ENCODE measurements at places on chromosomes 5 and 9.
A peak's percentile ranks its signal among the peaks of the same experiment; 100 is the strongest.

DNA sequence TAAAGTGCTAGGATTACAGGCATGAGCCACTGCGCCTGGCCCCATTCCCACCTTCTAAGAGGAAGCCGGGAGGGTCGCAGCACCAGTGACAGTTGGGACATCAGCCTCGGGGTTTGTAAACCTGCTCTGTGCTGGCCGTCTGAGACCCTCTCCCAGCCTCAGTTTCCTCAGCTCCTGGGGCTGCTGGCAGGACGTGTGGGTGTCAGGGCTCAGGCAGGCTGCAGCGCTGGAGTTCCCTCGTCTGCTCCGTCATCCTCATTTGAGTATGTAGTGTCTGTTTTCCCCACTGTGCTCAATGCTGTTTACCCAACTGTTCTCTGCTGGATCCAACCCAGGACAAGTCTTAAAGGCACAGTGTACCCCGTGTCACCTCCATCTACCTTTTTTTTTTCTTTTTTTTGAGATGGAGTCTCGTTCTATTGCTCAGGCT, 2.0 kb upstream of the NINJ1 start:
- DNase-seq = no peak

DNA sequence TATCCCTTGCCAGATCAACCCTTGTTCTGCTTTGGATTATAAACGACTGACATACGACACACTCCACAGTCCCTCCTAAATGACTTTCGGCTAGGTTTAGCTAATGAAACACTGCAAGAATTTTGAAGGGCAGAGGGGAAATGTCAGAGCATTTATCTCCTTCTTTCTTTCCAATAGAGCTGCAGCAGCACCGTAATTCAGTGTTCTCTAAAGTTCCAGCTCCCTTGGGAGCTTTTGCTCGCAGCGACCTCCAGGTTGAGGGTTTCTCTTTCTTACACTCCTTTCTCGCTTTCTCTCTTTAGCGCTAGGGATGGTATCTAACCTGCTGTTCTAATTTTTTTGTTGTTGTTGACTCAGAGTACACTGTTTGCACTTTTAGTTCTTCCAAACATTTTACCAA, 467.1 kb upstream of the ST8SIA4 start:
- DNase-seq = no peak

DNA sequence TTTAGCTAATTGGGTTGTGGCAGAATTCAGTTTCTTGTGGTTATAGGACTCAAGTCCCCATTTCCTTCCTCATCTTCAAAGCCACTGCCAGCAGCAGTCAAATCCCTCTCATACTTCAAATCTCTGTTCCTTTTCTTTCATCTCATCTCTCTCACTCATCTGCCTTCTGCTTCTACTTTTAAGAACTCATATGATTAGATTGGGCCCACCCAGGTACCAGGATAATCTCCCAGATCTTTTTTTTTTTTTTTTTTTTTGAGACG, 8.0 kb upstream of the REEP5 start:
- DNase-seq = no peak

DNA sequence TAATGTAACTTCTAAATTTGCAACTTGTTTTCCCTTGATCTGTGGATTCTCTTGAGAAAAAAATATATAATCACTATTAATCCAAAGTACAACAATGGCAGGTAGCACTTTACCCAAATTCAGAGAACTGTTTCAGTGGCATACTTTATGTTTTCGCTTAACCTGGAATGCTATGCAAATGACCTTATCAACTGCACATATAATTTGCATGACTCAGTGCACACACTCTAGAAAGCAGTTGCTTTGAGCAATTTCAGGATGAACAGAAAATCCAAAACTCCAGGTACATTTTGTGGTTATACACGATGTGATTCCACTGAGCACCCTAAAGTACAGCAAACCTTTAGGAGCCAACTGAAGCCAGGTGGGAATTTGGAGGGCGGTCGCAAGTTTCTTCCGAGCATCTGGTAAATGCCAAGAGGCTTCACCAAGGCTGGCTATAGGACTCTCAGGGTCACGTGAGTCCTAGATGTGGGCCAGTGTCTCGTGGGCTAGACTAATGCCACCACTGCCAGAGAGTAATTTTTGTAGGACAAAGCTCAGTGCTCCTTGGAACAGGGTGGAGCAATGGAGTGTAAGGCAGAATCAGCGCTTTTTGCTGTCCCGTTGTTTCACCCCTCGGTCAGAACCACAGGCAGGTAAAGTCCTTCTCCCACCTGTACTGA, 37.3 kb downstream of the DMGDH start:
- no peak for DNase-seq

- no peak for DNase-seq
Observed at GRCh38 chr9:29044959-29045358, 1471.7 kb upstream of the C9orf72 start.

- peak; percentile 30 for DNase-seq
Observed at GRCh38 chr9:133991964-133992779, at the start of gene VAV2. TSS of gene VAV2 (minus strand) at chr9:133992324. CDS start at chr9:133992278, 46 bp downstream.

- no peak for DNase-seq
Observed at GRCh38 chr5:56206126-56206910, 26.8 kb downstream of the ANKRD55 start.

- peak; percentile 37 for DNase-seq
Observed at GRCh38 chr9:134065612-134066419, 2.0 kb downstream of the BRD3 start.

GRCh38 chr5:125376059-125376641, 629.7 kb upstream of the ZNF608 start:
- DNase-seq = no peak

GRCh38 chr5:151255621-151256286, 2.8 kb downstream of the GM2A start:
- no peak for DNase-seq

- no peak for DNase-seq
Observed at GRCh38 chr9:136690806-136691261, 3.6 kb upstream of the AGPAT2 start.

- DNase-seq = no peak
Observed at GRCh38 chr5:83507431-83507830, 35.9 kb downstream of the VCAN start.

Data from stimulated activated CD8-positive, alpha-beta memory T cell treated with anti-CD3 and anti-CD28 coated beads, Interleukin-7, amount 100 ng/mL, for 48 hours (primary cell).